Fibroblast of pulmonary artery (primary cell): ENCODE measurements at places on chromosomes 5 and 9.
A peak's percentile ranks its signal among the peaks of the same experiment; 100 is the strongest.

GRCh38 chr9:8070779-8071444 lies 271.3 kb upstream of the DMAC1 start:
- DNase-seq = no peak

DNA sequence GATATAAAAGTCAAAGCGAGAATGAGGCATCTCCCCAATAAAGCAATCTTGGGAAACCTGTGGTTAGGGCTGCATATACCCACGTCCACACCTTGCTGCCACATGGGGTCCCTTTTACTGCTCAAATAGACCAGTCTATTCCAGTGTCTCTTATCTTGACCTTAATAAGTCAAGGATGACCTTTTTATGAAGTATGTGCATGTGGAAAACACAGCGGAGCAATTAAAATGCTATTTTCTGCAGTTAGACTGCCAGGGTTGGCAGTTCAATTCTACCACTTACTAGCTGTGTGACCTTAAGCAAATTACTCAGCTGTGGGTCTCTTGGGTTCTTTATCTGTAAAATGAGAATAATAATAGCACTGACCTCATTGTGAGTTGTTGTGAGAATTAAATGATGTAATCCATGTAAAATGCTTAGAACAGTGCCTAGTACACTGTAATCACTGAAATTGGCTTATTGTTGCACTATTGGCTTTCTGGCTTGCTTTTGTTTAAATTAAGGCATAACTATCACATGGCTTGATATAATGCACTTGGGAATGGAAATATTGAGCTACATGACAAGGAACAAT lies 67.8 kb upstream of the HSPB3 start:
- DNase-seq = peak; percentile 69

DNA sequence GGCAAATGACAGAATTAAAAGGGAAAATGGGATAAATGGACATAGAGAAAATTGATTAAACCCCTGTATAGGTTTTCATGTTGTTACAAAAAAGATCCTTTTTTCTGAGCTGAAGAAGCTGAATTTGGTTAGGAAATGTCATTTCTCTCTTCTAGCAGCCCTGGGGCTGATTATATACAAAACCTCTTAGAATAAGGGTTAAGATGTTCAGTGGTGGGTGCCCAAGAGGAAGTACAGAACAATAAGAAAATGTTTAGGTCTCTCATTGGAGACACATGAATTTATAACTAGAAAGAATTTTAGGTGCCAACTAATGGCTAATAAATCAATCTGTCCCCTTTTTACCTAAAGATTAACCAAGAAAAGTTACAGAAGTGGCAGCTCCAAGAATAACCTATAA lies 14.2 kb downstream of the ABHD17B start:
- DNase-seq = no peak

DNA sequence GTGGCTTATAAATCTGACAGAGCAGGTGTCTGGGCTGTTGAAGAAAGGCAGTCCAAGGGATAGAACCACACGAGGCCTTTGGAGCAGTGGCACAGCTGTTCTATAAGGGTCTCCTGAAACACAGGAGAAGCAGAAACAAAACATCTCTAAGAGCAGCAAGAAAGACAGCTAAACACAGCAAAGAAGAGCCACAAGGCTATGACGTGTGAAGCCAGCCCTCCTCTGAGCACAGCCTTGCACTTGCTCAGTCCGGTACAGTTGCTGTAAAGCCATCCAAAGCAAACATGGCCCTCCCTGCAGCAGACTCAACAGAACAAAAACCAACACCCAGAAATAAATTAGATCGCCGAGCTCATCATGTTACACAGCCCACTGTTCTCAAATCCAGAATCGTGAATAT lies 2.6 kb upstream of the GZMK start:
- no peak for DNase-seq

GRCh38 chr5:72633041-72633445 lies 125.8 kb upstream of the ZNF366 start:
- peak; percentile 54 for DNase-seq
